ENCODE measurements at places on chromosomes 3 and 15.

DNA sequence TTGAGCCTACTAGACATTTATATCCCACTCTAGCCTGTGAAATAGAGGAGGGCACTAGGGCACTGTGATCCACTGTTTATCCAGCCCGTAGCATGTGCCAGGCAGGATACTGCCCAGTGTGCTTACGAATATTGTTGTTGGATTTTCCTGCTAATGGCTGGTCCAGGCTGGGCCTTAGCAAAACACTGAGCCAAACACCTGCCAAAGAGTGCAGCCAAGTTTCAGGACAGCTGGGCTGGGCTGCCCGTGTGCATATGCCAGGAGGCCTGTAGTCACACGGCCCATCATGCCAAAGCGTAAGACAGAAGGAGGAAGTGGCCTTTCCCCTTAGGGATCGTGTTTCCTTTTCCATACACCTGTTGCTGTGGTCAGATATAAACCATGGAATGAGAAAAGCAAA is 54.5 kb upstream of the ABHD10 start:
- DNase-seq = no peak

DNA sequence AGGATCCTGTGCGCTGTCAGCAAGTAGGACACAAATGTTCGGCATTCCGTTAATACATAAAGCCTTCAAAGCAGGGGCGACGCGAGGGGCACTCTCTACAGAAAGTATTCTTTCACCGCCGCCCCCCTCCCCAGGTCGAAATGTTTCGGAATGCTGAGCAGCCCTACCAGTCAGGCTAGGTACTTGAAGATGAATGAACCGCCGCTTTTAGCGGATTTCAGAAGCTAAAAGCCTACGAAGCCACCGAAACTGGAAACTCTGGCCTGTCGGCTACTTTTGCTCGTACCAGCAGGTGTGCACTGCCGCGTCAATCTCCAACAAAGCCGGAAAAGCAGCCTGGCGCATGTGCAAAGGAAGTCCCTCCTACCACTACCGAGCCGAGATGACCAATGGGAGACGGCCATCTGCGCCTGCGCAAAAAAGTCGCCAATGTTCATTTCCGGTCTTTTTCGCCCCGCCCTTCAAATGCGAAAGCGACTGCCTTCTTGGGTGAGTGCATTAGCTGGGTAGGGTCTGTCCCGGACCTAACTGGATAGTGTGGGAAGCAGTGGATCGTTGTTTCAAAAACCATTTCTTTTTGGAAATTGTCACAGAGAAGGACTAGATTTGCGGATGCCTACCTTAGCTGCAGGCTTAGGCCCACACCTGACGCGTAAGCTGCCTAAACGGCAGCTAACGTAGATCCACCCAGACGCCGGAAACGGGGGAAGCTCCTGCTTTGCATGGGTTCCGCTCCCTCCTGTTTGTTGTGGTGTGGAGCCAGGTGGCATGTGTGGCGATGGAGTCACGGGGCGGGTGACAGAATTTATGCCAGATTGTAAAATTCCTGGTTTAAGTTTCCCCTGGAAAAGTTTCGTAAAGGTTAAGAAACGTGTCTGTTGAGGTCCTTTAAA is at the start of gene WDR5B:
Gene WDR5B, minus strand, starts transcription at position 301 of the 893 bp plus-strand sequence. CDS start 534 bp downstream, outside the sequence.
- peak; percentile 98 for DNase-seq

GRCh38 chr15:43237842-43238470 is 17.1 kb upstream of the EPB42 start:
- DNase-seq = no peak

DNA sequence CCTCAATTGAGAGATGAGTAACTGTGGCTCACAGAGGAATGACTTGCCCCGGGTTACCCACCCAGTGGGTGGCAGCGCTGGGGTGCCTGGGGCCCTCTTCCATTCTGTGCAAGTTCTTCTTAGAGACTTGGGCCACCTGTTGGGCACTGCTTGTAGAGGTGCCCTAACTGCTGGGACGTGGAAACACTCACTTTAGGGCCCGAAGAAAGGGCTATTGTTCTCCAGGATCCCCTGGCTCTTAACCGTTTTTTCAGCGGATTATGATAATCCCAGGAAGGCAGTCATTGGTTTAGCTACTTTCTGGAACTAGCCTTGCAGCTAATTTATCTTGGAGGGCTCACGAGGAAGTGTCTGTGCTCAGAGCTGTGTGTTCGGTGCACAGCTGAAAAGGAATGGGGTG is 66.0 kb upstream of the GCNT3 start:
- no peak for DNase-seq

GRCh38 chr3:196210673-196211556 is at the start of gene ZDHHC19:
Gene ZDHHC19, minus strand, starts transcription at chr3:196211400. Its CDS starts 85 bp downstream, at chr3:196211315.
- no peak for DNase-seq

GRCh38 chr15:79978655-79979514 is 7.9 kb upstream of the BCL2A1 start:
- peak; percentile 8 for DNase-seq

GRCh38 chr15:77772641-77773402 is 140.1 kb upstream of the LINGO1 start:
- DNase-seq = no peak

- DNase-seq = no peak
Observed at GRCh38 chr3:10700821-10701220, 115.2 kb upstream of the SLC6A11 start.

- DNase-seq = no peak
Observed at GRCh38 chr15:65087411-65087810, 10.9 kb downstream of the KBTBD13 start.

DNA sequence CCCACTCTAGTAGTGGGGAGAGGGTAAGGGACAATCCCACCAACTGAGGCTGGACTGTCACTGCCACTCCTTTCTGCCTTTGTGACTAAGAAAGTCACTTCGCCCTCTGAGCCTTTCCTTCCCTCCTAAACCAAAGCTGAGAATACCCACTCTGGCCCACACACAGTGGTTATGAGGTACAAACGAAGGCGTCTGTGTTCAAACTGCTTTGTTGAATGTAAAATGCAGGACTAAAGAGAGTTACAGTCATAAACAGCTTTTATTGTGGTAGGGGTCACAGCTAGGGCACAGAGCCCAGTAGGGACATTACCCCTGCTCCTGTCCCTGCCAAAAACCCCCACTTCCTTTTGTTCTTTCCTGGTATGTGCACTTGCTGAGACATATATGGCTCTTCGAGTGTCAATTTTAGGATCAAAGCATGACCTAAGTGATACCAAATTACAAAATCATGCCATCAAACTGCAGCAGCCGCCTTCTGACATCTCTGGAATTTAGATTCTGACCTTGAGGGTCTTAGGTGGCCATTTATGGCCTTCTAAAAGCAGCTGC is 45.1 kb downstream of the CTDSPL start:
- DNase-seq = no peak

DNA sequence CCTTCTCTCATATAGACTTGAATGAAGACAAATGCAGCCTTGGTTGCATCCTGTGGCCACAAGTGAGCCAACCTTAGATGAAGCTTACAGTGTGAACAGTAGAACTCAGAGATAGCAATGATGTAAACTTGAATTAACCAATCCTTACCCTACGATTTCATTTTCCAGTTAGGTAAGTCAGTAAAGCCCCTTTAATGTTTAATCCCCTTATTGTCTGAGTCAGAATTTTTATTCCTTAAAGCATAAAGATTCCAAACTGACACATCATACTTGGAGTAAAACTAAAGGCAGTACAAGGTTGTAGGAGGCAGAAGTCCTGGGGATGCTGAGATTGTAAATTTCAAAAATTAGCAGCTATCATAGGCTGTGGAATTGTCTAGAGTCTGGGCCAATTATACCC is 507.8 kb upstream of the DPH6 start:
- DNase-seq = no peak

- no peak for DNase-seq
Observed at GRCh38 chr3:123491966-123492587, 43.2 kb upstream of the ADCY5 start.

DNA sequence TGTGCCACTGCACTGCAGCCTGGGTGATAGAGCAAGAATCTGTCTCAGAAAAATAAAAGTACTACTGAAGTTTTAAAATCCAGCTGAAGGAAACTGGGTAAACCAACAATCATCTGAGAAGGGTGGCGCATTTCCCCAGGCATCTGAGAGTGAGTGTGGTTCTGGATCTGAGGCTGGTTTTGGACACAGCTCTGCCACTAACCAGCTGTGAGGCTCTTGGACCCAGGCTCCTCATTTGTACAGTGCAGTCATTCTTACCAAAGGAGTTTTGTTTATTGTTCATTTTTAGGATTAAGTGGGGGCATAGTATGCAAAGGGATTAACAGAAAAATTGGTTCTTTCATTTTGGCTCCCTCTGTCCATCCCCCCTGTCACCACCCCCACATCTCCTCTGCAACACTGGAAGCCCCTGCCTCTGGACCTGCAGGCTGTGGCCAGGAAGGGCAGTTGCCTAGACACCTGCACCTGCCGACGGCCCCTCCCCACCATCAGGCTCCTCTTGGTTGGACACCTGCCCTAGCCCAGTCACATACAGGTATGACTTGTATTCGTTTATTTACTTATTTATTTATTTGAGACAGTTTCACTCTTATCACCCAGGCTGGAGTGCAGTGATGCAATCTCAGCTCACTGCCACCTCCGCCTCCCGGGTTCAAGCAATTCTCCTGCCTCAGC is 8.8 kb downstream of the NUP210 start:
- no peak for DNase-seq

DNA sequence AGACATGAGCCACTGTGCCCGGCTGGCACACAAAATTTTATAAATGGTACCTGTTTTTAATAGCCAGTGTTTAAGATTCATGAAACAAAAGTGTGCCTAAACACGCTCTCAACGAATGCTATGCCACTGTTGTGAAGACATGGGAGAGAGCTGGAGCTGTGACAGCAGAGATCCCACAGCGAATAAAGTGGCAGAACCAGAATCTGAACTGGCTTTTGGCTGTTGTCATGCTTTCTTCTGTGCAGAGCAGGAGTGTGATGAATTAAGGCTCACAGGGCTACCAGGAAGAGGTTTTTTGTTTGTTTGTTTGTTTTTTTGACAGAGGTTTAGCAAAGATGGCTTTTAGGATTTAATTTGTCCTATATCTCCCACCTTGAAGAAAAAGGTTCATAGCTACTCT is 14.5 kb downstream of the PTPRG start:
- no peak for DNase-seq

GRCh38 chr3:66863205-66864111 is 134.6 kb upstream of the KBTBD8 start:
- DNase-seq = no peak

GRCh38 chr15:101494251-101494796 is 4.8 kb upstream of the PCSK6 start:
- no peak for DNase-seq

Measured in M059J (cell line).